ENCODE measurements at places on chromosomes 2 and 18.

GRCh38 chr2:218075975-218076811 lies 7.1 kb downstream of the RUFY4 start:
- DNase-seq: no peak

- DNase-seq: no peak
Observed at GRCh38 chr2:209688385-209688784, 83.2 kb upstream of the UNC80 start.

- DNase-seq: no peak
Observed at GRCh38 chr2:172249986-172250385, 147.3 kb upstream of the DLX2 start.

GRCh38 chr2:65085148-65085547 lies 28.9 kb downstream of the CEP68 start:
- no peak for DNase-seq

DNA sequence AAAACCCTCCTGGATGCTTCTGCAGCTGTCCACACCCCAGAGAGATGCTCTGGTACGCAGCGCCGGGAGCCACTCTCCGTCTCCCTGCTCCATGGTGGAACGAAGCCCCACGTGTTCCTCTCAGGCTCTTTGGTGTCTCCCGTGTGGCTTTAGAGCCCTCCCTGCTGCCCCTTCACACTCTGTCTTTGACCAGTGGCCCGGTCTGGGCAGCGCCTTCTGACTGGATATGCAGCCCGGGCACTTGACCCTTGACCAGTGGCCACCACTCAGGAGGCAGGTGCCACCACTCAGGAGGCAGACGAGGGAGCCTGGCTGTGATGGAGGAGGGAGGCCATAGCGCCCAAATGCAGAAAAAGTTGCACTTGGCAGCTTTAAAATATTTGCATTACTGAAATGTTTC lies 214.5 kb upstream of the SALL3 start:
- no peak for DNase-seq

DNA sequence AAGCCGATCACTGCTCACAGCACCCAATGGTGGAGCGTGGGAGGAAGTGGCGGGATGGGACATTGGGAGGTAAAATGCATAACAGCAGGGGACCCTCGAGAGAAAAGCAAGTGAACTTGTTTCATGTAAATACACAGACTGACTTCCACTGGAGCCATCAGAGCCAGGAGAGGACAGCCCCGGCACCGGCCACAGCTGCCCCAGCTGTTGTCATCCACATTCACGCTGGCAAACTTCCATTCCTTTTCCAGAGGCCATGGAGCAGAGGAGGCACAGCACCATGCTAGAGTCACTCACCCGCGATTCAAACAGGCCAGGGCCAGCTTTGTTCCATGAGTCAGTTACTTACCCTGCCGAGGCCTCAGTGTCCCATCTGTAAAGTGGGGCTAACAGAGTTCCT lies 610.9 kb upstream of the SALL3 start:
- DNase-seq: no peak

- DNase-seq: no peak
Observed at GRCh38 chr2:215377283-215377682, 58.6 kb downstream of the FN1 start.

DNA sequence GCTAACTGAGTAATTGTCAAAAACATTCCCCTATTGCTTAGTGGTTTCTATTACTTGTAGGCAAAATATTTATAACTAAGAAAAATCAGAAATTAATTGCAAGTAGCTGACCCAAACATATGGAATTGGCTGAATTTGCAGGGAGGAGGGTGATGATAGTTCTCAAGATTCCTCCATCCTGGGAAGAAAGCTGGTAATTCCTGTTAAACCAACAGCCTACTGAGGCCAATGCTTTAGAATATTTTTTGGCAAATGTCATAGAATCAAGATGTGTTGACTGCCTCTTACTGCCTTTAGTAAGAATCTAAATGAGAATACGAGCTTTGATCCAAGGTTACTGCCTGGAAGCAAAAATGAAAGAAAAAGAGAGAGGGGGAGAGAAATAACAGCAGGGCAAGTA lies 120.0 kb downstream of the COL6A3 start:
- DNase-seq: no peak

DNA sequence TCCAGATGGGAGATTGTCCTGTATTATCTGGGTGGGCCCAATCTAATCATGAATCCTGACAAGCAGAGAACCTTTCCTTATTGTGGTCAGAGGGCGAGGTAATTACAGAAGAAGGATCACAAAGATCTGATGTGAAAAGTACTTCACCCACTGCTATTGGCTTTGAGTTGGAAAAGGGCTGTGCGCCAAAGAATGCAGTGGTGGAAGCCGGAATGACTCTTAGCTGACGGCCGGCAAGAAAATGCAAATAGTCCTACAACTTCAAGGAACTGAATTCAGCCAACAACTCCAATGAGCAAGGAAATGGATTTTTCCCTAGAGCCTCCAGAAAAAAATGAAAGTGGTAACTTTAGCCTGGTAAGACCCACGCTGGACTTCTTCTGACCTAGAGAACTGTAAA lies 67.3 kb downstream of the CTNNA2 start:
- no peak for DNase-seq

- peak; percentile 72 for DNase-seq
Observed at GRCh38 chr2:202040079-202040844, 6.6 kb downstream of the FZD7 start.

GRCh38 chr2:42812899-42813479 lies 20.6 kb upstream of the HAAO start:
- DNase-seq: no peak

GRCh38 chr2:135052997-135053474 lies 944 bp downstream of the RAB3GAP1 start:
- no peak for DNase-seq

GRCh38 chr18:47075098-47075883 lies 39.9 kb upstream of the ELOA2 start:
- no peak for DNase-seq

- DNase-seq: no peak
Observed at GRCh38 chr2:200812122-200813022, 662 bp downstream of the BZW1 start.

DNA sequence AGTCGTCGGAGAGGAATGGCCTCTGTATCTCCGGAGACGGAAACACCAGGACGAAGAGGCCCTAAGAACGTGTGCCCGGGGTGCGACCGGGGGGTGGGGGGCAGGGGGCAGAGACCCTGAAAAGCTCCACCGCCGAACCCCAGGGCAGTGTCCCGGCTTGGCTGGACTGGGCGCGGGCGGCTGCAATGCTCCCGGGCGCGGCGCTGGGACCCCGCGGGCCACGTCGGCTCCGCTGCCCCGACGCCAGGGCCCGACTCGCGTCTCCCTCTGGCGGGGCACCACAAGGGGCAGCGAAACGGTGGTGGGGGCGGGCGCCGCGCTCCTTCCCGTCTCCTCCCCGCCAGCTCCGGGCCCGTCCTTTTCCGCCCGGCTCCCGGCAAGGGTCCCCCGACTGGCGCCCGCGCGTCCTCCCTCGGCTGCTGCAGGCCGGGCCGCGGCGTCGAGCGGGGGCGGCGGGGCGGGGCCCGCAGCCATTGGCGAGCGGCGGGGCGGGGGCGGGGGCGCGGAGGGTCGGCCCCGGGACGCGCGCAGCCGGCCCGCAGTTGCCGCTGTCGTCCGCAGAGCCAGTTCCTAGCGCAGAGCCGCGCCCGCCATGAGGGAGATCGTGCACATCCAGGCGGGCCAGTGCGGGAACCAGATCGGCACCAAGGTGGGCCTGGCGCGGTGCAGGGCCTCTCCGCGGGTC lies at the start of gene TUBB6:
Gene TUBB6, plus strand, starts transcription at position 541 of the 685 bp plus-strand sequence. Its CDS starts 52 bp downstream, at position 593.
- DNase-seq: no peak

DNA sequence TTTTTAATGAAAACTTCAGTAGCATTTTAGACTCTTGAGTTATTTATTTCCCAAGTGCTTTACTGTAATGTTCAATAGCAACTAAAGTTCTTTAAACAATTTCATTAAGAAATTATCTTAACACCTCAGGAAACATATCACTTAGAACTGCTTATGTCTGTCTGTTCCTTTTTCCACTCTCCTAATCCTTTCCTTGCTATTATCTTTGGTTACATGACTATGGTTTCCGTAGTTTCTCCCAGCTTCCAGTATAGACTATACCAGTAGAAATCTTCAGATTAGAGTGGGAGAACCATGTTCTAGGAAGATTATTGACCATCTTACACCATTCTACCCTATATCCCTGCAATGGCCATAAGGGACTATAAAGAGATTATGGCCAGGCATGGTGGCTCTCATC lies 280.0 kb downstream of the EXOC6B start:
- DNase-seq: no peak

- no peak for DNase-seq
Observed at GRCh38 chr18:10317864-10318690, 136.4 kb upstream of the APCDD1 start.

DNA sequence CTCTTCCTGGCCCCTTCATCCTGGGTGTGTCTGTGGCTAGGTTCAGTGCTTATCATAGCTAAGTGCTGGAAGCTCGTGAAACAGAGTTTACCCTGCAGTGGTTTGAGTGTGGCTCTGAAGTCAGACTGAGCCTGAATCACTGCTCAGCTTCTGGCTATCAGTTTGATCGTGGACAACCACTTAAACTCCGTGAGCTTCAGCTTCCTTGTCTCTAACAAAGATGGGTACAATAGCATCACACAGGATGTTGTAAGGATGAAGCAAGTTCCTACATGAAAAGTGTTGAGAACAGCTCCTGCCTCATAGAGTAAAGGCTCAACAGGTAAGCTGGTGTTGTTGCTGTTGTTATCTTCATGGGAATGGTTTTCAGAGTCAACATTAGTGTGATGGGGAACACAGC lies 210.3 kb downstream of the CLIP4 start:
- DNase-seq: no peak

DNA sequence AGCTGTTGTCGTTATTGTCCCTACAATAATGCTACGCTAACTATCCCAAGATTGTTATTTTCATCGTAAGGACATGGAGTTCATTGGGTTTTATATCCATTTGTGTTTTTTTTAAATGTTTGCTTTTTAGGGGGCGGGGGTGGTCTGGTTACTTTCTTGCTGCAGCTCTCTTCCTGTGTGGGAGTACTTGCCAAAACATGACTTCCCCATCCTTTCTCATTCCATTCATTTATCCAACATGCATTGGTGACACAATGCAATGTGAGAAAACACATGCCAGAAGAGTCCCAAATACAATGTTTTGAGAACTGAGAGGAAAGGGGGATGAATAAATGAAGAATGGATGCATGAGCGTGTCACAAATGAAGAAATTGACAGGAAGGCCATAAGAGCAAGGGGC lies 55.9 kb downstream of the E2F6 start:
- DNase-seq: no peak

DNA sequence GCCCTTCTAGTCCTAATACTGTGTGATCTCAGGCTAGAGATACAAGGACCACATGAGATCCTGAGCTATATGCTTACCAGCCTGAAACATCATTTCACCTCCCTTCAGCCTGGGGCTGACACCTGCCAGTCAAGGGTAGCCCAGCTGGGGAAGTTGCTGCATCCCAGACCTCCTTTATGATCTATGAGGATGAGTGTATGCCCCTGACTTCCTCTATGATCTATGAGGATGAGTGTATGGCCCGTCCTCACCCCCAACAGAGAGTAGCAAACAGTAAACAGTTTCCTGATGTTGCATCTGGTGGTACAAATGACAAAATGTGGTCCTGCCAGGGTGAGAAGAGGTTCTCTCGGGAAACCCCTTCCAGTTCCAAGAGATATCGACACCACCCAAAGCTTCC lies 8.9 kb upstream of the OTOF start:
- DNase-seq: no peak

DNA sequence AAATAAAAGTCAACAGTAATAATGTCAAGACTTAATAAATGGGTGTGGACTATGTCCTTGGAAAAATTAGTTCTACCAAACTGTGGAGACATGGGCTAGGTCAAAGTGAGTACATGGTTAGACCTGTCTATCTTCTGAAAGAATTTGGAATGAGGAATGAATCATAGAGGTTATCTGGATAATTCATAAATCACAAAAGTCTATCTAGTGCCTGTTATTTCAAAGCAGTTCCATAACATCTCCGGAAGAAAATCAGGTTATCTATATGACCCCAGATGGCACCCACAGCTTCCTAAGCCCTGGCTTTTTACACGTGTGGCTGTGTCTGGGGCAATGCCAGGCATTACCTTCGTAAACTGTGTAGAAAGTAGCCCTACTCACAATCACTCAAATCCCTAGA lies 272.0 kb downstream of the ETAA1 start:
- DNase-seq: no peak

DNA sequence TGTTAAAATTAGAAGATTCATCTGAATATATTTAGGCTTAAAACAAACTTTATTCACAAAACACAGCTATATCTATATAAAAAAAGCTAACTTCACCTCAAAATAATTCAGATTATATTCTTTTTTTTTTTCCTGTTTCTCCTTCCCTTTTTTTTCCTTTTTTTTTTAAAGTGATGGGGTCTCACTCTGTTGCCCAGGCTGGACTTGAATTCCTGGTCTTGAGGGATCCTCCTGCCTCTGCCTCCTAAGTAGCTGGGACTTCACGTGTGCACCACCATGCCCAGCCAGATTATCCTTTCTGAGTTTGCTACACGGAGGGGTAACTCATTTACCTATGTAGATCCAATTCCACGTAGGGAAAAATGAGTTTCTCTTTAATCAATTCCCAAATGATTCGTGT lies 3.8 kb downstream of the IDH1 start:
- no peak for DNase-seq

GRCh38 chr2:172953970-172954852 lies 121.4 kb upstream of the MAP3K20 start:
- DNase-seq: no peak

DNA sequence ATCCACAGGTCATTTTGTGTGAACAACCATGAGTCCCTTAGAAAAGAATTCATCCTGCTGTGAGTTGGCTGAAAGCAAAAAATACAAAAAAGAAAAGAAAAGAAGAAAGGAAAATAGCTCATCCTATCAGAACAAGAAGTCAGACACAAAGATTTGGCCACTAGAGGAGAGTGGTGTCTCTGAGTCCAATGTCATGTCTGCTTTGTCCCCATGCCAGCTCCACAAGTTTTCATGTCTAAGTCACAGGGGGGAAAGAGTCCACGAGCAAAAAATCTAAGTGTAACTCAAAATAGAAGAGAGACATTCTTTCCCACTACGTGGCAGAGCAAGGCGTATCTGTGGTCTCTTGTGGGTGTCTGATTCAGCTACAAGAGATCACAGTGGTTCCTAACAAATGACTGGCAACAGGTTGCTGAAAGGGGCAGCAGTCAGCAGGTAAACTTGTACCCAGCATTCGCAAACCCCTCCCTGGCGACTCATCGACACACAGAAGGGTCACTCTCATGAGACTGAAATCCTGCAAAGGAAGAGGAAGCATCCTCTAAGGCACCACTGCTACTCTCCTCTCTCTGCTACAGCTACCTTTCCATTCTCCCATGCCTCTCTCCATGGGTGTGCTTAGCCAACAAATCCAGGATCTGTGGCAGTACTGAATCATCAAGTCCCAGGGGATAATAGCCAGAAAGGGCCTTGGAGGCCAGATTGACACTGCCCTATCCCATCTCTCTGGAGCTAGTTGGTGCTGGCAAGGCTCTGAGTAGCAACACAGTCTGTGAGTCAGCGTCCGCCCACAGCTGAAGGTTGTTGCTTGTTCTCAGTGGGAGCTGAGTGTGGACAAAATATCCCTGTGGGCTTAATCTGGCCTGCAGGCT lies 123.0 kb upstream of the SLC39A10 start:
- DNase-seq: no peak

DNA sequence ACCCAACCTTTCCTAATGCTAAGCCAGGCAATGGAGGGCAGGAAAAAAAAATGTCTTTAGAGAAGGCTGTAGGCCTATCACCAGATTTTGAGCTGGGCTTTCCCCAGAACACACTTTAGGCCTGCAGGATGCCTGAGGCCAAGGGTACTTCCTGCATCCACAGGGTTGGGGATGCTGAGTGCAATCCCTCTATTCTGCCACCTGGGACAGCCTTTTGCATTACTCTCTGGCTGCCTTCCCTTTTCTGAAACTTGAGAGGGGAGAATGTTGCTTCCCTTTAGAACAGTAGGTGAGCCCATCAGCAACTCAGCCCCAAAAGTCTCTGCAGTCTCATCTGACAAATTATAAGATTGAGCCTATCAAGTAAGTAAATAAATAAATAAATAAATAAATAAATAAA lies 195.2 kb downstream of the SLC8A1 start:
- no peak for DNase-seq
